Stimulated activated CD8-positive, alpha-beta memory T cell treated with anti-CD3 and anti-CD28 coated beads, Interleukin-7, amount 100 ng/mL, for 48 hours (primary cell): ENCODE measurements at places on chromosomes 4 and X.

- peak; percentile 2 for DNase-seq
Observed at GRCh38 chrX:121579016-121579760, 531.8 kb downstream of the GLUD2 start.

- DNase-seq: no peak
Observed at GRCh38 chr4:69828828-69829227, 31.1 kb downstream of the SULT1E1 start.

DNA sequence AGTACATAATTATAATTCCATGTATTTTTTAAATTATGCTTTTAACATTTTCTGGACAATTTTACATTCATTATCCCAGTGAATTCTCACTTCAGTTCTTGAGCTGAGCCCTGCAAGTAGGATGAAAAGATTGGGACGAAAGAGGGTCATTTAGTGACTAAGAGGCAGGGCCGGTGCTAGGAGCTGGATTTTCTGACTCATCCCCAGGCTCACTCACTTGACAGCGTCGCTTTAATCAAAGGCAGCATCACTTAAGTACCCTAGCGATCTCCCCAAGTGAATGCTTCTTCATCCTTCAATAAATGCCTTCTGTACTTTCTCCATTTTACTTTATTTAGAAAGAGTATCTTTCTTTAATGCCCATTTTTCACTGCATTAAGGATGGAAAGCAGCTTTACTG, 263.6 kb downstream of the HS3ST1 start:
- DNase-seq: no peak

- no peak for DNase-seq
Observed at GRCh38 chr4:42642101-42642797, 14.7 kb downstream of the ATP8A1 start.

DNA sequence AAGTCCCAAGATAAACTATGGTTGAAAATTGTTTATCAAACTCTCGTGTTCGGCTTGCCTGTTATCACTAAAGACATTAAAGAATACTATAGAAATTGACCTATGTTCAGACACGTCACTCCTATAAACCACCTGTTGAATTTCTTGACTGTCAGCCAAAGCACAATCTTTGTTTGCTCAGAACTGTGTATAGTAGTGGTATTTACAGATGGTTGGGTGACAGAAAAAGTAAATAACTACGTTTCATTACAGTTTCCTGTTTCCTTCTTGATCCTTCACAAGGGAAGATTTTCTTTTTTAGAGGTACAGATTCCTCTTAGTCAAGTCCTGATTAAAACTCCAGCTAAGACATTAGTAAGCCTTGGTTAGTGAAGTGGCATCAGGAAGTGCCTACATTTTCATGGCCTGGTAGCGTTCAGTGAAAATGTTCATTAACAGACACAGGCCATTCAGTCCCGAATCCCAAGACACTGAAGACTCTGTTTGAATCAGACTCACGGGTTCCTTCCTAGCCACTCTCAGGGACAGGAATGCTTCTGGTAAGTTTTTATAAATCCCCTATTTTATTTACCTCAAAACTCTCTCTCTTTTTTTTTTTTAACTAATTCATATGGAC, at the start of gene SMIM31:
Gene SMIM31, plus strand, starts transcription at position 259 of the 616 bp plus-strand sequence. CDS start 16,313 bp downstream, outside the sequence.
- no peak for DNase-seq

DNA sequence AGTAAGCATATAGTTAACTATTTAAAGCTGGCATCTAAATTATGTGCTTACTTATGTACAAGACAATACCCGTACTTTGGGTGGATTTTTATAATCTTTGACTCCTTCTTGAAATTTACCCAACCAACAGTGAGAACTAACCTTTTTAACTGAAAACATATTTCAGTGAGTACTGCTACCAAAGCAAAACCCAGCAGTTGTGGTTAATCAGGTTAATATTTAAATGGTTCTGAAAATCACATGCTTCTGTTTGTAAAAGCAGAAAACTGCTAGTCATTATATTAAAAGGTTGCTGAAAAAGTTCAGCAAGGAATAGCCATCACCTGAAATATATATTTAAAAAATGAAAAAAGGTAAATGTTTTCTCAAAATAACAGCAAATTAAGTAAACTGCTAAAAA, 20.0 kb downstream of the UBE2D3 start:
- DNase-seq: no peak

- DNase-seq: no peak
Observed at GRCh38 chrX:110201799-110202198, 116.1 kb downstream of the AMMECR1 start.

DNA sequence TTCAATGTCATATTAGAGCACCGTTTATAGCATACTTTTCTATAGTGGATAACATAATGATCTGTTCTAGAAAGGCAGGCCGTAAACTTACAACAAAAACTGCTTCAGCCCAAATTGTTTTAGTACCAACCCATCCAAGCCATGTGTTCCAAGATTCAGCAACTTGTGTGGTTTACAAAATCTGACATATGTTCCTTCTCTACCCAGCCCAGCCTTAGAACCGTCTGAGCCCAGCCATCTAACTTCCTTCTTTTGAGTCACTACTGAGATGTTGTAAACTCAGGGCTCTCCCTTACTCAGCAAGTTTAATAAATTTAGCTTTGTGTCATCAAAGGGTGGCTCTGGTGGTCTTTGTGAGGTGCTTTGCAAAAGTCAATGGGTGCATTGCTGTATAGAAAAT, 32.4 kb upstream of the REPS2 start:
- no peak for DNase-seq

GRCh38 chrX:35670889-35671288, 127.3 kb upstream of the MAGEB16 start:
- no peak for DNase-seq

- no peak for DNase-seq
Observed at GRCh38 chr4:83828601-83829000, 292.7 kb downstream of the GPAT3 start.

DNA sequence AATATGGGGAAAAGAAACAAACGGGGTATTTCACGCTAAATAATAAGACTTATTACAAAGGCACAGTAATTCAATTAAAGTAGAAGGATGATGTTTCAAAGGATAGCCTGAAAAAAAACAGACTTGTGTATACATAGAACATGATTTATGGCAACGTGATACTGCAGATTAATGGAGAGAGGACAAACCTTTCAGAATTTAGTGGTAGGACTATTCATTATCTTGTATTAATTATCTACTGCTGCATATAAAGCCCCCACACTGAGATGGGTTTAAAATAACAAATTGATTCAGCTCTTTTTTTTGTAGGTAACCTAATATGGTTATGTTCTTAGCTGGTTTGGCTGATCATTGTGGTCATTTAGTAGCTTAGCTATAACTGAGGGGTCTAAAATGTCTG, 1269.0 kb downstream of the FSTL5 start:
- no peak for DNase-seq

DNA sequence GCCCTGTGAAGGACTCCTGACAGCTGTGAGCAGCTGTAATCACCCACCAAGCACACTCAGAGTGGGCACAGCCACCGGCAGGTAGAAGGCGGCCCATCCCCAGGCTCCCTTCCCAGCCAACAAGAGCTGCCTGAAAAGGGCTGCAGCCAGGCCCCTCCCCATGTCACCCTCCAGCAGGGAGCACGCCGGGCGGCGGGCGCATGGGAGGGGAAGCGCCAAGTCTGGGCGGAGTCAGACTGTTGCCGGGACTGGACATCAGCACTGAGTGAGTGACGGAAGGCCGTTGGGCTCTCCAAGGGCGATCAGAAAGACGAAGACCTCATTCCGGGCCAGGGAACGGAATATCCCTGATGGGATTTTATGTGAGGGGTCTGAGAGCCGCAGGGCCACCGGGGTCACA, 82.1 kb downstream of the PPP2R2C start:
- no peak for DNase-seq

DNA sequence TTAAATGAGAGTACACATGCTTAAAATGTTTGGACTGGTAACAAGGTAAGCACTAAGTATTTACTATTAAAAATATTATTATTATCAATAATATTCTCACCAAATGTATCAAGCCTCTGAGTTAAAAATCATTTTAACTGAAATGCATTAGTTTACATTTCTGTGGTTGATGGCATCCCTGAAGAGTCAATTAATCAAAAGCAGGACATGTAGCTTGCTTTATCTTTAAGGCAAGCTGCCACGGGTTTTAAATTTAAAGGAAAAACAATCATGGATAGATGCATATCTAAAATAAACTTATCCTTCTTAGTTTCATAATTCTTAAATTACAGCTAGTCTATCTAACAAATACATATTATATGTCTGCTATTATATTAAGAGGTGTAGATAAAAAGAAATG, 584.8 kb upstream of the INTU start:
- DNase-seq: no peak

DNA sequence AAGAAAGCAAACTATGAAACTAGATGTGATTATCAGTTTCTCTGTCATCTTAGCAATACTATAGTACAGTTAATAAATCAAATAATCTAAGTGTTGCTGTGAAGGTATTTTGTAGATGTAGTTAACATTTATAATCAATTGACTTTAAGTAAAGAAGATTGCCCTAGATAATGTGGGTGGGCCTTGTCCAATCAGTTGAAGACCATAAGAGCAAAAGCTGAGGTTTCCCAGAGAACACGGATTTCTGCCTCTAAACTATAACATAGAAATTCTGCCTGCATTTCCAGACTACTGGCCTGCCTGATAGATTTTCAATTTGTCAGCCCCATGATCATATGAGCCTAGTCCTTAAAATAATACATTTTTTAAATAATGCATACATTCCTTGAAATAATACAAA, 222.9 kb downstream of the PCDH18 start:
- no peak for DNase-seq

DNA sequence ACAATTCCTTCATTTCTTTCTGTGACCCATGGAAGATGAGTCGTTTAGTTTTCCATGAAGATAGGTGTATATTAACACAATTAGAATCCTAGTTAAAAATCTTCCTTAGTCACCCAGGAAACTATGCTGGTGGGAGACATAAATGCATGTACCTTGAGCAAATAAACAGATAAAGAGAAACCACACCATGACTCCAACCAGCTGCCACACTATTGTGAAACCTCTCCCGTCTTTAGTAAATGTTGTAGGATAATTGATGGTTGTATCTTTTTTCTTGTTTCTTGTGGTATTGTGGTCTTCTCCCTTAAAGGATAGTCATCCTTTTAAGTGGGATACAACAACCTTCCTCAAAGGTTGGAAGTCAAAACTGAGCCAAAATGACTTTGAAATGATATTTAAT, 103.8 kb upstream of the LEF1 start:
- DNase-seq: no peak

- DNase-seq: no peak
Observed at GRCh38 chrX:67673741-67674274, 130.0 kb downstream of the AR start.
